ENCODE measurements at places on chromosomes 3 and 15.

- no peak for DNase-seq
Measured at GRCh38 chr3:46090161-46090591, 62.9 kb upstream of the XCR1 start.

DNA sequence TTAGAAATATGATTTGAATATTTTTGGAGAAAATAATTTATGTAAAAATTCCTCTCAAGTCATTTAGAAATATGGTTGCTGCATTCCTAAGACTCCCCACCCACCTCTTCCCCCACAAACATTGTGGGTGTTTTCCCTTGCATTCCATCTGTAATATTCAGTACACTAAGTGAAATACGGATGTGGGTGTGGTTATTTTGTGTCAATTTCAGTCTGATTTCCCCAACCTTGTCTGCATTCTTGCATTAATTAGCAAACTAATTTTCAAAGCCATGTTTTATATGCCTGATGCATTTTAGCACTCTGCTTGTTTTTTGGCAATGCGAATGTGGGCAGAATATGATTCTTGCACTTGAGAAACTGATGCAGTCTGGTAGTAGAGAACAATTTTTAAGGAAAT is 408.3 kb upstream of the RGMA start:
- no peak for DNase-seq

DNA sequence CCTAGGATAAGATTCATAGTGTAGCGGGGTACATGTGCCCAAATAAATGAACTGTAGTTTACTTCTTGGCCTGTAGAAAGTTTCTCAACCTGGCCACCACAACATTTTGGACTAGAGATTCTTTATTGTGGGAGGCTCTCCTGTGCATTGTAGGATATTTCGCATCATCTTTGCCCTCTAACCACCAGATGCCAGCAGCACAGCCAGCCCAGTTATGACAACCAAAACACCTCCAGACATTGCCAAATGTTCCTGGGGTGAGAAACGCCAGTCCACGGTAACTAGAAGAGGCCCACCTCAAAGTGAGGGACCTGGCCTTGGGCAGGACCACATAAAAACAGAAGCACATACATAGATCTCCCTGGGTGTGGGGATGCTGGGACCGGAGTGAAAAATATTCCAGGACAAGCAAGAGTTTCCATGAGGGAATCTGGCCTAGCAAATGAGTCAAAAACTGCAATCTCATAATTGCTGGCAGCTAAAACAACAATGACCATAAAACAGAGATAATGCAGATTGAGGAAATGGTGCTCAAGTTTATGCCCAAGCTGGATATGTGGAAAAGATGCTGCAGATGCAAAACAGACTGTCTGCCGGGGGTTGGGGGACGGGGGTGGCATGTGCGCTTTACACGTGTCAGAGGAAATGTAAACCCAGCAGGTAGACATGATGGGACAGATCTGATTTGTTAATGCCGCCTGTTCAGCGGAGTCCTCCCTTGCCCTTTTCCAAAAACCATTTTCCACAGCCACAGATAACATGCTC is 39.7 kb downstream of the ARHGEF3 start:
- no peak for DNase-seq

DNA sequence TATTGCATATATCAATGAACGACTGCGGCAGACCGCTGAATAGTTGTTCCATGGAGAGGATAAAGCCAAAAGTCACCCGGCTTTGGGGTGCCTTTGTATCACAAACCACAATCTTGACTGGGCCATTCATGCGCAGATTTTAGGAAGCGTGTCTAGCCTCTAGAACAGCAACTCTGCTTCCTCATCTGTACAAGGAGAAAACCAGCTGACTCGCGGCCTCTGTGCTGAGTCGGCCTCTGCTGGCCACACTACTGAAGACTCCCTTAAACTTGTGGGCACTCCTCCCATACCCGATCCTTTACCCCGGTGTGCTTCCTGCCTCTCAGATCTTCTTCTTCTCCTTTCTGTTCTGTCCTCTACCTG is 872 bp downstream of the DLEC1 start:
- DNase-seq: no peak

DNA sequence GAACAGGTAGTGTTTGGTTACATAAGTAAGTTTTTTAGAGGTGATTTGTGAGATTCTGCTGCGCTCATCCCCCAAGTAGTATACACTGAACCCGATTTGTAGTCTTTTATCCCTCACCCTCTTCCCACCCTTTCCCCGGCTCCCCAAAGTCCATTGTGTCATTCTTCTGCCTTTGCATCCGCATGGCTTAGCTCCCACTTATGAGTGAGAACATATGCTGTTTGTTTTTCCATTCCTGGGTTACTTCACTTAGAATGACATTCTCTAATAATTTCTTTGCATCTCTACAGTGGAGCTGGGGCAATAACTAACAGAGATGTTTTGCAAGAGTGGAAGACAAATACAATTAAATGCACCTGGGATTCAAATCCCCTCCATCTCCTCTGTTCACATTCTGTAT is 93.2 kb downstream of the TP63 start:
- no peak for DNase-seq

GRCh38 chr3:23697416-23697815 is 108.3 kb upstream of the UBE2E1 start:
- no peak for DNase-seq

DNA sequence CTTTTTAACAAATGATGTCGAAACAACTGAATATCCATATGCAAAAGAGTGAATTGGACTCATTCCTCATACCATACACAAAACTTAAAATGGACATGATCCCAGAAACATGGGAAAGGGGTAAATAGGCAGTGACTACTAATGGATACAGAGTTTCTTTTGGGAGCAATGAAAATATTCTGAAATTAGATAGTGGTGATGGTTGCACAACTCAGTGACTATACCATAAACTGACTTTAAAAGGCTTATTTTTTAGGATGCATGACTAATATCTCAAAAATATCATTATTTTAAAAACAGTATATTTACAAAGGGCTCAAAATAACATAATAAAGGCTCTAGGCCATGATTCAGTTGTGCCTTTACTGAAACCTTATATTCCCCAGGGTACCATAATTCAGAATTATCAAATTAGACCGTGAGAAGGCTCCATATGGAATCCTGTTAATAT is 16.3 kb upstream of the ATP13A3 start:
- no peak for DNase-seq

GRCh38 chr3:15623535-15624440 is 22.2 kb downstream of the BTD start:
- no peak for DNase-seq

GRCh38 chr15:75064846-75065245 is 41.5 kb downstream of the PPCDC start:
- no peak for DNase-seq

- DNase-seq: no peak
Measured at GRCh38 chr3:64223791-64224745, 1.2 kb downstream of the PRICKLE2 start.

All from mesothelial cell of epicardium (in vitro differentiated cells).